Stimulated activated CD8-positive, alpha-beta memory T cell treated with anti-CD3 and anti-CD28 coated beads, Interleukin-4, amount 100 ng/mL, for 24 hours (primary cell): ENCODE measurements at places on chromosomes 16 and 17.
A peak's percentile ranks its signal among the peaks of the same experiment; 100 is the strongest.

DNA sequence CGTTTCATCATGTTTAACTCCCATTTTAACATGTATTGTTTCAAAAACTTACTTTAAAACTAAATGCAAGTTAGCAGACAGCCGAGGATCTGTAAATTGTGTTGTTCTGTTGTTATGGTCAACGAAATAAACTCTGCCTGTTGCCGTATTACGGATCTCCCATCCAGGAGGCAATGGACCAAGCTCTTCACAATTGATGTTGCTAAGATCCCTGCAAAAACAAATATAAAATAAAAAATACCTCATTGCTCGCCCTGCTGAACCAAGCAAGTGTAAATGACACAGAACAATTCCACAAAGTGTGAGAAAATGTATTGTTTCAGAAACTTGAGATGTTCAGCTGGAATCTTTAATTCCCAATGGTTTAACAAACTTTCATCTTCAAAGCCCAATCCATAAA lies 65.0 kb downstream of the CEP95 start:
- no peak for DNase-seq

DNA sequence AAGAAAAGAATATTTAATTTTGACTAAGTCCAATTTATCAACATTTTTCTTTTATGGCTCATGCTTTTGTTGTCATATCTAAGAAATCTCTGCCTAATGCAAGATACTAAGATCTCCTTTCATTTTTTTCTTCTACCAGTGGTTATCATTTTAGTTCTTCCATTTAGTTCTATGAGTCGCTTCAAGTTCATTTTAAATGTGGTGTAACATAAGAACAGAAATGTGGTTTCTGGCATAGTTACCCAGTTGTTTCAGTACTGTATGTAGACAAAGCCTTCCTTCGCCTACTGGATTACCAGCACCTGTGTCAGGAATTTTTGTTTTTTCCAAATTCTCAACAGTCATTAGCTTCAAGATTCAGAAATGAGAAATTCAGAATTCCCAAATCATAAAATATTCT lies 175.7 kb downstream of the PARN start:
- no peak for DNase-seq

DNA sequence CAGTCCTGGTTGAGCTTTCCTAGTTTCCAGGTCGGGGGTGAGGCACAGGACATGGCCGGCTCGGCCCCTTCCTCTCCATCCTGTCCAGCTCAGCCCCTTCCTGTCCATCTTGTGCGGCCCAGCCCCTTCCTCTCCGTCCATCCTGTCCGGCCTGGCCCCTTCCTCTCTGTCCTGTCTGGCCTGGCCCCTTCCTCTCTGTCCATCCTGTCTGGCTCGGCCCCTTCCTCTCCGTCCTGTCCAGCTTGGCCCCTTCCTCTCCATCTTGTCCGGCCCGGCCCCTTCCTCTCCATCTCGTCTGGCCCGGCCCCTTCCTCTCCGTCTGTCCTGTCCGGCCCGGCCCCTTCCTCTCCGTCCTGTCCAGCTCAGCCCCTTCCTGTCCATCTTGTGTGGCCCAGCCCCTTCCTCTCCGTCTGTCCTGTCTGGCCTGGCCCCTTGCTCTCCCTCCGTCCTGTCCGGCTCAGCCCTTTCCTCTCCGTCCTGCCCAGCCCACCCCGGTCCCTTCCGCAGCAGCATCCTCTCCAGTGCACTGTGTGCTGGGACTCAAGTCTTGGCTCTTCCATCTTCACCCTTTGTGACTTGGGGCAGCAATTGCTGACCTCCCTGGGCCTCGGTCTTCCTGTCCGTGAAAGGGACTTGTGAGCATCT lies 5.5 kb upstream of the ZNF750 start:
- DNase-seq: no peak

DNA sequence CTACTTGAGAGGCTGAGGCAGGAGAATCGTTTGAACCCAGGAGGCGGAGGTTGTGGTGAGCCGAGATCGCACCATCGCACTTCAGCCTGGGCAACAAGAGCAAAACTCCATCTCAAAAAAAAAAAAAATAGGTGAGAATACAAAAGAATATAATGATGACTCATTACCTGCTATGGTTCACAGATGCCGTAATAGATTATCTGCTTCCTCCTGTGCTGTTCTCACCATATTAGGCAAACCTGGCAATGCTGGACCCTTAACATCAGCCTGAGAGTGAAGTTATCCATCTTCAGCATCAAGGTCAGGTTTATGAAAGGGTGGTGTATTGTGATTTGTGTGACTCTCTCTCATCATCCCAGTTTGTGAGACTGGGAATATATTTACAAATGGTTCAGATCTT lies 271.3 kb upstream of the CPHXL start:
- no peak for DNase-seq

DNA sequence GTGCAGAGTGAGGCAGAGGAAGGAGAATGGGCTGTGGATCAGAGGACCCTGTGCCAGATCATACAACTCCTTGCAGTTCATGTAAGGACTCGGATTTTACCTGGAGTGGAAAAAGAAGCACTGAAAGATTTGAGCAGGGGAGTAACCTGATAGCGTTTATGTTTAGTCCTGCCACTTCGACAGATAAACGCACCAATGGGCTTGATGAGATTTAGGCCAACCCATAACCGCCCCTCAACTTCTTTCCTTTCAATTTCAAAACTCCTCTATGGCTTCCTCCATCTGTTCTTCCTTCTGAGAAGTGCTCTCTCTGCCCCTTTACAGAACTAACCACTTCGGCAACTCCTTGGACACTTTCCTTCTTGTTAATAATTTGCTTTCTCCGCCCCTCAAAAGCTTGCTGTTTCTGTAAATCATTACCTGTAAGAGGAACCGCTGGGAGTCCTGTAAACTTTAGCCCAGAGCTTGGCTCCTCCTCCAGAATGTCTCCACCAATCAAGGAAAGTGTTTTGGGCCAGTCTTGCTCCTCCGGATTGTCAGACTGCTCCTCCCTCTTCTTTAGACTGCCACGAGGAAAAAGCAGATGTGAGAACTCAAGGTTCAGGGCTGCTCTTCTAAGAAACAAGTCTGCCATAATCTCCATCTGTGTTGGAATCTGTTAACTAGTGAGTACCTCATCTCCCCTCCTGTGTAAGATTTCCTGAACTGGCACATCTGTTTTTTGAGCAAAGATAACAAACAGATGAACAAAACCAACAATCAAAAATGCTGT lies at the start of gene ACSM3:
Gene ACSM3, plus strand, starts transcription at position 554 of the 772 bp plus-strand sequence. CDS start 6,021 bp downstream, outside the sequence.
- DNase-seq: peak; percentile 29

DNA sequence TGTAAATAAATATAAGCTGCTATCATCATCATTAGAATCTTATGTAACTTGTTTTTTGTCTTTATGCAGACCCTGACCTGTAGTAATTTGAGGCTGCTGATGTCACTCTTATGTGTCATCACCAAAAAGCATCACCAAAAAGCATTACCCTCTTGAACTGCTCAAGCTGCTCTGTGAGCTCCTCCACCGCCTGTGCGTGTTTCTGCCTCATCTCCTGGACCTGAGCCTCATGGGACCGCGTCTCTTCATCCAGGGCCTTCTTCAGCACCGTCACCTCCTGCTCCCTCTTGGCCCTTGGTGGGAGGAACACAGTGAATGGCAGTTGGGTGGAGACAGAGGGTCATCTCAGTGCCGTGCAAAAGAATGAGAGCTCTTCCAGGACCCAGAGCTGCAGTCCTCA lies 82.4 kb downstream of the NDE1 start:
- DNase-seq: no peak

- DNase-seq: no peak
Observed at GRCh38 chr17:78124836-78125137, 3.8 kb downstream of the TMC6 start.

- DNase-seq: no peak
Observed at GRCh38 chr17:77802811-77803220, 155.7 kb upstream of the TNRC6C start.

GRCh38 chr16:21227866-21228265 lies 5.6 kb upstream of the ANKS4B start:
- DNase-seq: no peak
